Left lung (tissue), 14 donors: ENCODE measurements at places on chromosomes 5 and 9. TPM values are rescaled to one million over a fixed set of nuclear protein-coding genes. Genes with fewer than 3 reads are reported as not detected.

Gene CORO2A
- total RNA-seq = 20.4 TPM

Gene TSSK1B
- total RNA-seq = not detected

Gene PTTG1
- total RNA-seq = 10.2 TPM

Gene HAVCR2
- total RNA-seq = 50.9 TPM

Gene MARCOL
- total RNA-seq = not detected

Gene C5orf58
- not detected for total RNA-seq

Gene PDZD2
- 24.0 TPM for total RNA-seq

Gene POLK
- total RNA-seq = 33.0 TPM

Gene QRFP
- total RNA-seq = not detected

Gene TAL2
- not detected for total RNA-seq

Gene OR1J2
- total RNA-seq = not detected

Gene TEX48
- total RNA-seq = not detected

Gene CARD6
- 18.3 TPM for total RNA-seq

Gene PCDHGB3
- total RNA-seq = 1.5 TPM

DNA sequence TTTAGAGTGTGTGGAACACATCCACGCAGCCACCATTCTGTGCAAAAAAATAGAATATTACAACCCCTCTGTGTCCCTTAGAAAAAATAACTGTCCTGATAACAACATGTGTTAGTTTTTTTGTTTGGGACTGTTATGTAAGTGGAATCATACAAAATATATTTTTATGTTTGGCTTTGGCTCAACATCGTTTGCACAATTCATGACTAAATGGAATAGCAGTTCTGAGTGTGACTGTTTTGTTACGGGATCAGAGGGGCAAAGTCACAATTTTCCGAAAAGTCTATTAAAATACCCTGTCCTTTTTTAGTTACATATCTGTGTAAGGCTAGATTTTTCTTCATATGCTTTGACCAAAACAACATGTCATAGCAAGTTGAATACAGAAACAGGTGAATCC, 12.8 kb downstream of the MTREX start:
- H3K4me1 ChIP-seq = no peaks in the 10 kb centered on the region
- no peaks in the 10 kb centered on the region for H3K36me3 ChIP-seq
- no peak overlapping the region for H3K27ac ChIP-seq
- no peak overlapping the region for H3K4me3 ChIP-seq
- H3K27me3 ChIP-seq = no peaks in the 10 kb centered on the region
- DNase-seq = no peak

DNA sequence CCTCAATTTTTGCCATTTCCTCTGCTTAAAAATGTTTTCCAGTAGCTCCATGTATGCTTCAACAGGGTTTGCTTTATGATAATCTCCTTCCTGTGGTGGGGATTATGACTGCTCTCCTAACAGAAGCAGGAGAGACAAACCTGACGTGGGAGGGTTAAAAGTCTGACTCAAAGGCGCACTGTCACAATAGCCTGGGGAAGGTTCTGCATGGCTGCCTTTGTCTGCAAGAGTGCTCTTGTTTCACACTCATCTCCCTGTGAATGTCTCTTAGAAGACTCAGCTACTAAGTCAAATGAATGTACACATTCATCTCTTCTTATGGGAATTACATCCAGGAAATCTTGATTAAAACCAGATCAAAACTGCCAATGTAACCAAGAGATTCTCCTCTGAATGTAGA, 90.9 kb upstream of the MTAP start:
- H3K4me1 ChIP-seq = no peaks in the 10 kb centered on the region
- no peak for DNase-seq
- no peaks in the 10 kb centered on the region for H3K36me3 ChIP-seq
- H3K4me3 ChIP-seq = no peak overlapping the region
- H3K27me3 ChIP-seq = peaks cover 50% of the 10 kb centered on the region
- no peak overlapping the region for H3K27ac ChIP-seq

- H3K4me3 ChIP-seq = no peak overlapping the region
- H3K27me3 ChIP-seq = no peaks in the 10 kb centered on the region
- no peaks in the 10 kb centered on the region for H3K36me3 ChIP-seq
- DNase-seq = no peak
- no peak overlapping the region for H3K27ac ChIP-seq
These were observed 85.4 kb downstream of the KCNN2 start for GRCh38 chr5:114447084-114447773.

- H3K27me3 ChIP-seq = no peaks in the 10 kb centered on the region
- no peaks in the 10 kb centered on the region for H3K36me3 ChIP-seq
- H3K4me1 ChIP-seq = no peaks in the 10 kb centered on the region
- H3K4me3 ChIP-seq = peak overlapping the region; percentile 17
These were observed 193.4 kb downstream of the ARRDC3 start for GRCh38 chr5:91189480-91190313.

GRCh38 chr5:112257976-112258375, 161.1 kb downstream of the EPB41L4A start:
- H3K36me3 ChIP-seq = no peaks in the 10 kb centered on the region
- no peaks in the 10 kb centered on the region for H3K4me1 ChIP-seq
- H3K27ac ChIP-seq = no peak overlapping the region
- no peak for DNase-seq

- DNase-seq = no peak
- no peaks in the 10 kb centered on the region for H3K27me3 ChIP-seq
- no peaks in the 10 kb centered on the region for H3K36me3 ChIP-seq
- H3K27ac ChIP-seq = no peak overlapping the region
- H3K4me1 ChIP-seq = no peaks in the 10 kb centered on the region
These were observed 173.2 kb downstream of the GABRG2 start for GRCh38 chr5:162240734-162241133.

DNA sequence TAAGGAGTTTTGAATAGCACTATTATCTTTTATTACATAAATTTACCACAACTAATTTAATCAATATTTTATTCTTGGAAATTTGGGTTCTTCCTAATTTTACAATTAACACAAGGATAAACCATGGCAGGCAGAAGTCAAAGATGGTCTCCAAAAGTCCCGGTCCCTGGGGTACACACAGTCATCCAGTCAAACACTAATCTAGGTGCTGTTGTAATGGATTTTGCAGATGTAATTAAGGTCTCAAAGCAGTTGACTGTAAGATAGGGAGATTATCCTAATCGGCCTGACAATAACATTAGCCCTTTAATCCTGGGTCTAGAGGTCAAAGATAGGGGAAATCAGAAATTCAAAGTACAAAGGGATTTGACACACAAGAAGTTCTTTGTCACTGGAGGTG, 57.5 kb upstream of the HTR1A start:
- H3K4me1 ChIP-seq = no peaks in the 10 kb centered on the region
- no peak overlapping the region for H3K4me3 ChIP-seq
- no peak overlapping the region for H3K27ac ChIP-seq
- H3K27me3 ChIP-seq = no peaks in the 10 kb centered on the region

- DNase-seq = no peak
- peaks cover 47% of the 10 kb centered on the region for H3K27me3 ChIP-seq
- no peaks in the 10 kb centered on the region for H3K4me1 ChIP-seq
These were observed 110.5 kb upstream of the LPCAT1 start for GRCh38 chr5:1634337-1634661.

DNA sequence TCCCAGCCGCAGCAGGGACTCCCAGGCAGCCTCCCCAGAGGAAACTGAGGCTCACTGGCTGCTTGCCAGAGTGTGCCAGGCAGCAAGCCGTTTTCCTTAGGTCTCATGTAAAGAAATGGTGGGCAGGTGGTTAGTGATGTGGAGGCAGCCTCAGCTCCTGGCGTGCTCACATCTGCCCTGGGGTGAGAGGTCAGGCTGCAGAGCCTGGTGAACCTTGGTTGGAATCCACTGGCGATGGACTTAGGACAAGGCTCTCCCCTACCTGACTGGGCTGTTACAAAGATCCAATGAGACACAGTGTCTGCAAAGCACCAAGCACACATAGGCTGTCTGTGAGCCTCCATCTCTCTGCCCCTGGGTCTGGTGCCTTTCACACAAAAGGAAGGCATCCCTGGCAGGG, 30.9 kb downstream of the LHX6 start:
- H3K27me3 ChIP-seq = peaks cover 9% of the 10 kb centered on the region
- DNase-seq = no peak
- H3K4me3 ChIP-seq = no peak overlapping the region
- no peak overlapping the region for H3K27ac ChIP-seq

GRCh38 chr5:143108498-143109128, 294.9 kb downstream of the NR3C1 start:
- H3K36me3 ChIP-seq = no peaks in the 10 kb centered on the region
- H3K27ac ChIP-seq = no peak overlapping the region
- H3K4me3 ChIP-seq = no peak overlapping the region
- H3K4me1 ChIP-seq = no peaks in the 10 kb centered on the region
- no peak for DNase-seq
- H3K27me3 ChIP-seq = no peaks in the 10 kb centered on the region

DNA sequence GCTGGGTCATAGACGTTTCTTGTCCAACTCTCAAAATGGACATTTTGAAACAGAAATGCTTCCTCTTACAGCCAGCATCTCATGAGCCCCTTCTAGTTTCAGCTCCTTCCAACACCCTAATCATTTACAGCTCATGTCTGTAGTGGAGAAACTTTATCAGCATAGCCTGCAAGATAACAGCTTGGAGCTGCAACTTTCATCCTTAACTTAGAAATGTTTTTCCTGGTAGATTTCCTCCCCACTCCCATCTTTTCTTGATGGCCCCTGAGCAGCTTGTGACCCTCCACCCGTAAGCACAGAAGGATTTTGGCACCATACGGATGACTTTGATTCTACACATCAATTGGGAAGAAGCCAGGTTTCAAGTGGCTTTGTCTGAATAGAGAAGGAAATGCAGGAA, 53.5 kb upstream of the TGFBR1 start:
- no peaks in the 10 kb centered on the region for H3K36me3 ChIP-seq
- no peak overlapping the region for H3K27ac ChIP-seq
- peaks cover 7% of the 10 kb centered on the region for H3K27me3 ChIP-seq
- DNase-seq = no peak

- no peaks in the 10 kb centered on the region for H3K4me1 ChIP-seq
- no peaks in the 10 kb centered on the region for H3K36me3 ChIP-seq
- no peaks in the 10 kb centered on the region for H3K27me3 ChIP-seq
- no peak for DNase-seq
- H3K4me3 ChIP-seq = no peak overlapping the region
These were observed 515.6 kb upstream of the DMAC1 start for GRCh38 chr9:8315211-8315610.

DNA sequence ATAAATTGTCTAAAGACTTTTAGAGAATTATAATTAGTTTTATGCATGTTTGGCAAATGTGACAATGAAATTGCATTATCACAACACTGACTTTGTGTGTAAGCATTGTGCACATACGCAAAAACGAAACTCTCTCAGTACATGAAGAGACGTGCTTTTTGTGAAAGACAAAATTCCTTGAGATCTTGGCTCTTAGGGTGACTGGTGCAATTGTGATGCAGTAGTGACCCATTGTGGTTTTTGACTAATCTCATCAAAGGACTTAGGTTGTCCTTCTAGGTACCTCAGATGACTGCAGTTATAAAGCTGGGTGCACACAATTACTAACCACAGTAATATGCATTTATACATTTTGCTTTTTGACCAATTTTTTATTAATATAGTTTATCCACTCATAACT, 25.3 kb upstream of the TYRP1 start:
- no peaks in the 10 kb centered on the region for H3K36me3 ChIP-seq
- H3K27ac ChIP-seq = no peak overlapping the region
- DNase-seq = no peak
- H3K4me1 ChIP-seq = no peaks in the 10 kb centered on the region
- no peak overlapping the region for H3K4me3 ChIP-seq

GRCh38 chr5:89351975-89352374, 469.0 kb upstream of the MEF2C start:
- H3K27ac ChIP-seq = no peak overlapping the region
- DNase-seq = no peak
- H3K27me3 ChIP-seq = no peaks in the 10 kb centered on the region
- H3K36me3 ChIP-seq = no peaks in the 10 kb centered on the region

GRCh38 chr5:158943057-158943456, 156.7 kb downstream of the EBF1 start:
- no peak overlapping the region for H3K4me3 ChIP-seq
- H3K27me3 ChIP-seq = no peaks in the 10 kb centered on the region
- no peak for DNase-seq
- H3K27ac ChIP-seq = no peak overlapping the region
- no peaks in the 10 kb centered on the region for H3K4me1 ChIP-seq
- no peaks in the 10 kb centered on the region for H3K36me3 ChIP-seq

DNA sequence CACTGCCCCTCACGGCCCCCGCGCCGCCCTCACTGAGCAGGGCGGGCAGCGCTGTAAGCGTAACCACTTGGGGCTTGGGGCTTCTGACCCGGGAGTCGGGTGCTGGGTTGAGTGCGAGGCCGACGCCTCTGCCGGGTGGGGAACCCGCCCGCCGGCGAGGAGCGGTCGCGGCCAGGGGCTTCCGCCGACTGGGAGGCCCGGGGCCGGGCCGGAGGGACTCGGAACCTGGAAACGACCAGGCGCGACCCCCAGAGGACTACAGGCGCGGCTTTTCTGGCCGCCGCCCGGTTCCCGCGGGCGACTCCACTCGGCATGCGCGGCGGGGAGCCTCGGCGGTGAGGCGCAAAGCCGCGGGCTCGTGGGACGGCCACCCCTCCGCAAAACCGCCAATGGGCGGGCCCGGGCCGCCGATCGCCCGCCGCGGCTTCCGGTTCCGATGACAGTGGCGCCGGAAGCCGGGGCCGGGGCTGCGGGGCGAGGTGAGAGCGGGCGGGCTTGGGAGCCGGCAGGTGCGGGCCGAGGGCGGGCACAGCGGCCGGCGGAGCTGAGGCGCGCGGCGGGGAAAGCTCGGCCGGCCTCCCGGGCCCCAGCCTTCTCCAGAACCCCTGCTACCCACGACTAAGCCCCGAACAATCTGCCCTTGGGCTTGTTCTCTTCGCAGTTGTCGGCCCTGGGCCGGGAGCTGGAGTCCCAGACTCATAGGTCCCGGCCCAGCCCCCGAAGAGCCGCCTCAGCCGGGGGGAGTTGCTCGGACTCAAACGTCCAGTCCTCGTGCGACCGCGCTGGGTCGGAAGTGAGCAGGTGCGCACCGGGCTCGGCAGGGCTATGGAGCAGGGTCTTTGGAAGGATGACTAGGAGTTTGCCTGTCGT, at the start of gene RMND5B:
Gene RMND5B (plus strand): TSS at position 439 of the 870 bp plus-strand sequence. CDS start 7,106 bp downstream, outside the sequence.
- peak; percentile 86 for DNase-seq
- H3K4me1 ChIP-seq = peaks cover 27% of the 10 kb centered on the region
- peaks cover 23% of the 10 kb centered on the region for H3K36me3 ChIP-seq
- H3K27me3 ChIP-seq = no peaks in the 10 kb centered on the region
- peak within 1 kb of the TSS; percentile 82 for H3K27ac ChIP-seq
- H3K4me3 ChIP-seq = peak within 1 kb of the TSS; percentile 76

GRCh38 chr9:13816837-13817236, 497.1 kb downstream of the NFIB start:
- H3K4me3 ChIP-seq = no peak overlapping the region
- H3K27ac ChIP-seq = no peak overlapping the region
- H3K4me1 ChIP-seq = no peaks in the 10 kb centered on the region
- no peak for DNase-seq
- no peaks in the 10 kb centered on the region for H3K27me3 ChIP-seq
